ENCODE measurements at places on chromosomes 4 and X.

- no peak for DNase-seq
Observed at GRCh38 chr4:84937381-84937977, 29.0 kb downstream of the WDFY3 start.

DNA sequence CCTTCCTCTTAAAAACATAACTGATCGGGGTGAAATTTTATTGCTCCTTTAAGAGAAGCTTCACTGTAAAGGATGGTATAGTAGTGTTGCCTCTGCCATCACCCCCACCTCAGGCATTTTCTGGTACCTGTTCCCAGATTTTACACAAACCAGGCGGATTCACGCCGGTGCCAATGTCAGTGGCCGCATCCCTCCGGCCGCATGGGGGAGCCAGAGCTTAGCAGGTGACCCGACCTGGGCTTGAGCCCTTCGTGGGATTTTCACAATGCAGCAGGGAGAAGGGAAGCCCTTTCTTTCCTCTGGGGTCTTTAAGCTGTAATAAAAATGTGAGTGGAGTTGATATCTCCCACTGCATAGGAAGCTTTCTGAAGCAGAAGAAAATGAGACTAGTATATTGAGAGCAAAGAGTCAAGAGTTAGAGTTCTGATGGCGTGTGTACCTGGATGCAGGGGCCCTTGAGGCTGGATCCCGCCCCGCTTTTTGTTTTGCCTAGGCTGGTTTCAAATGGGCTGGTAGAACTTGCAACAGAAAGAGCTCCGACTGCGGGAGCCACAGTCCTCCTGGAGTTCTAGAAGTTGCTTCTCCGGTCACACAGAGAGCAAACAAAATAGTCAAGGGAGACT lies 59.4 kb downstream of the POLR2B start:
- DNase-seq: no peak

DNA sequence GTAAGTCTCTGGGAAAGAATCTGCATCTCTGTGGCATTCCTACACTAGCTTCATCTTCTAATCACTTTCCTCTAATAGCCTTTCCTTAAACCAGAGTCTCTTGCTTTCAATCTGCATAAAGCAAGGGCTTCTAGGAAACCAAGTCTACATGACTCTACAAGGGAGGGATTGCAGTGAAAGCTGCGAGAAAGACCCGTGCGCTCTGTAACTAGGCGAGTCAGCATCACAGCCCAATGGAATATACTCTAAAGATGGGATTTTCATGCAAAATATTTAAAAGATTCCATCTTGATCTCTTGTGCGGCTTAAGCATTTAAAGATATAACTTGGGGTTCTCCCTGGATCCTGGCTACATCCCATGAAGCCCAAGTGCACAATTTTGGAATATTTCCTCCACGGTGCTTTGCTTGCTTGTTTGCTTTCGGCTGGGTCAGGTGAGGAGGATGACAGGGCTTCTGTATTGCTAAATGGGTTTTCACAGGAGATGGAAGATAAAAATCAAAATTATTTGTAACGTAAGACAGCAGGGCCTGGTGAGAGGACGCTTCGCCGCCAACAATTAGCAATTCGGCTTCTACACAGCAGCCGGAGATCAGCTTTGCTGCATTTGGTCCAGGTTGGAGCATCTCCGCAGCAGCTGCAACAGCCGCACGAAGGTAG lies 687 bp upstream of the GRIA2 start:
- no peak for DNase-seq

- DNase-seq: no peak
Observed at GRCh38 chrX:23904096-23904495, 3.6 kb downstream of the APOO start.

DNA sequence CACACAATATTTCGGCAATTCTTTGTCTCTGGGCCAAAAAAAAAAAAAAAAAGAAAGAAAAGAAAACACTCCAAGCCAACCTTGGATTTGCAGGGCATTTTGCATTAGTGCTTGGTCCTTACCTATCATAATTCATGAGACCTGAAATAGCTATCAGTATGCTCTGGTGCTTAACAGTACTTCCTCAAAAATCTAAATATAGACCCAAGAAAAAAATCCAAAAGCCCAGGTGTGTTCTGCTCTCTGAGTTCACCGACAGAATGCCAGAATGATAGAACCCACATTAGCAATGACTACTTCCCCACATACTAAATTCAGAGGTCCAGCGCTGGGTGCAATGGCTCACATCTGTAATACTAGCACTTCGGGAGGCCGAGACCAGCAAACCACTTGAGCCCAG lies 42.9 kb downstream of the ABCG2 start:
- DNase-seq: no peak

GRCh38 chr4:38582889-38583470 lies 81.0 kb upstream of the KLF3 start:
- peak; percentile 42 for DNase-seq

DNA sequence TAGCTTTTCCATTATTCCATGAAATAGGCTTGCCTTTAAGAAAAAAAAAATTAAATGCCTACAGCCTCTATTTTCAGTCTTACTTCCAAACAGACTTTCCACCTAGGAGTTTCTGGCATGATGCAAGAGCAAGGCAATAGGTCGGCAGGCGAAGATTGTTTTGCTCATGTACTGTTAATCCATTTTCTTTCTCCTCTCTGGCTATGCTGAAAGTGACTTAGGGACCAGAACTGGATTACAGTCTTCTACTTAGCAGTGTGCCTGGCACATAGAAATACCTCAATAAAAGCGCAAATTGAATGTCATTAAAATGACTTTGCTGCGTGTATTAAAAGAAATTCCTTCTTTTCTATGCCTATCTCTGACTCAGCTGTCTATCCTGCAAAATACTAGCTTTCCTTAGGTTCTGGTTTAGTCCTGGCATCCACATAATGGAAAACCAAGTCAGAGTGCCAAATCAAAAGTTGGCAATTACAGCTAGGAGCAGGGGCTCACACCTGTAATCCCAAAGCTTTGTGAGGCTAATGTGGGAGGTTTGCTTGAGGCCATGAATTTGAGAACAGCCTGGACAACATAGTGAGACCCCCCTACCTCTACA lies 51.9 kb downstream of the CC2D2A start:
- DNase-seq: no peak

DNA sequence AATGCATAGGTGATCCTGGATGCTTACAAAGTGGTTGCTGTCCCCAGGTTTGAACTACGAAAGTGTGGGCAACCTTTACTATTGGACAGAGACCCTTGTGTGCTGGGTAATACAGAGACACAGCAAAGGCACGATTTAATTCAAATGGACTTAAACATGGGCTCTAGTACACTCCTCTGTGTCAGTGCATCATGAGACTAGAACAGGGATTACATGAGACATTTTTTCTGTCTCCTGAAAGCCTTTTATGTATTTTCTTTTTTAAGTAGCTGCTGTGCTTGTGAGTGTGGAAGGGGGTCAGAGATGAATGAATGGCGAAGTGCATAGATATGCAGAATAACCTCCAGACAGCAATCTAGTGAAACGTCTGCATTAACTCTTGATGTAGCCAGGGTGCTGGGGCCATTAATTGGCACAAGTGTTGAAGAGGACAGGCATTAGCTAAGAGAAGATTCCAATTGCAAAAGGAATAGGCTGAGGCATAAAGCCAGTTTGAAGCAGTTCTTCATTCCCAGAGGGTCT lies 218.4 kb downstream of the STIM2 start:
- no peak for DNase-seq

GRCh38 chr4:108980455-108981239 lies 217.8 kb upstream of the ETNPPL start:
- DNase-seq: no peak

- no peak for DNase-seq
Observed at GRCh38 chr4:150382028-150382427, 199.9 kb upstream of the MAB21L2 start.

- no peak for DNase-seq
Observed at GRCh38 chrX:16843208-16843909, 26.8 kb downstream of the RBBP7 start.

- no peak for DNase-seq
Observed at GRCh38 chr4:124633285-124633941, 79.1 kb downstream of the ANKRD50 start.

GRCh38 chr4:187516224-187516623 lies 479.3 kb upstream of the ZFP42 start:
- DNase-seq: no peak

DNA sequence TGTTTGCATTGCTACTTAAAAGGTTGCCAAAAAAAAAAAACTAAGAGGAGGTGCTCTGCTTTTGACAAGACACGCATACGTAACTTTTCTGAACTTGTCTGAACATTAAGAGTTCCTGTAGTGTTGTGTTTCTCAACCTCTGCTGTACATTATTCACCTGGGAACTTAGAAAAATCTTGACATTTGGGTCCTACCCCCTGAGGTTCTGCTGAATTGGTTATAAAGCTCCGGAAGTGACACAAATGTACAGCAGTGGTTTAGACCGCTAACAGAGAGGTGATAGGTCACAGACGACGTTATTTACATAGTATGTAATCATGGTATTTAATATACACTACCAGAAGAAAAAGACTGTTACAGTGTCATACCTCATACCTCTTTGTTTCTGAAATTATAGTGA lies 61.1 kb downstream of the CPEB2 start:
- DNase-seq: no peak

DNA sequence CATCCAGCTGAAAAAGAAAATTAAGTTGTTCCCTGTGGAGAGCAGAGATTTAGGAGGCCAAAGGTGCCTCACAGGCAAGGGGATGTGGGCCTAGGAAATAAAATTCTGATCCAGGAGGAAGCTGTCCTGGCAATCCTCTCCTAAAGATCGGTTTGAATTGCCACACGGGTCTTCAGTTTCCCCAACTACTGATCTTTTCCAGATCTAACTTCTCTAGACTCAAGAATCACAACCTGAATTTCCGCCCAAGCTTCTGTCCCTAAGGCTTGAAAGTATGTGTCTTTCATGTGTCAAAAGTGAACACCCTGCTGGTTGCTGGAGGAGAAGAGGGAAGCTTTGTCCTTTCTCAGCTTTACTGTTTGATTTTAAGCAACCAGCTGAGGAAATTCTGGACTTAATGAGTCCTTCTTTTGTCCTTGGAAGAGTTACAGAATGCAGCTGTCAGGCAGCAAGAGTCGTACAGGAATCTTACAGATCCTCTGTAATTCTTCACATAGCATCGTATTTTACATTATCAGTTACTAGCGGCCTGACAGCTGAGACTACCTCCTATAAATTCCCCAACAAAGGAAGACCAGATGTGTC lies 93.8 kb downstream of the INPP4B start:
- no peak for DNase-seq

DNA sequence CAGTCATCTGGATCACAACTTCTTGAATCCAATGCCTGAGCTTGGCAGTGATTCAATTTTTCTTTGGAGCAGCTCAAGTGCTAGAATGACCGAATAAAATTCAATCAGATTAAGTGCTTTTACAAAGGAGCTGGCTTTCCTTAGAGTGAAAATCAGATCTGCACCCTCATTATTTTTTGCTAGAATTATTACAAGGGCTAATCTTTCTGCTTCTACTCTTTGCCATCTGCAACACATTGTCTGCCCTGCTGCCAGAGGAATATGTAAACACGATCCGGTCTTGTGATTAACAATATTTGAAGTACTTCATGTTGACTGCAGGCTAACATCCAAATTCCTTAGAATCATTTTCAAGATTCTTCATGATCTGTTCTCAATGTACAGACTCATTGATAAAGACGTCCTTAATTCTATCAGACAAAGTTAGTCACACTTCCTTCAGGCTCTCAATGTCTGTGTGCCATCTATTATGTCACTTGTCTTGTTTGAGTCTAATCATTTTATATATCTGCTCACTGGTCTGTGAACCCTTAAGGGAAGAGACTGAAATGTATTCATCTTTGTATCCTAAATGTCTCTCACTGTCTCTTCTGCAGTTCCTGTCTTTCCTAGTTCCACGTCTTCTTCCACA lies 531.2 kb downstream of the GALNTL6 start:
- DNase-seq: no peak

DNA sequence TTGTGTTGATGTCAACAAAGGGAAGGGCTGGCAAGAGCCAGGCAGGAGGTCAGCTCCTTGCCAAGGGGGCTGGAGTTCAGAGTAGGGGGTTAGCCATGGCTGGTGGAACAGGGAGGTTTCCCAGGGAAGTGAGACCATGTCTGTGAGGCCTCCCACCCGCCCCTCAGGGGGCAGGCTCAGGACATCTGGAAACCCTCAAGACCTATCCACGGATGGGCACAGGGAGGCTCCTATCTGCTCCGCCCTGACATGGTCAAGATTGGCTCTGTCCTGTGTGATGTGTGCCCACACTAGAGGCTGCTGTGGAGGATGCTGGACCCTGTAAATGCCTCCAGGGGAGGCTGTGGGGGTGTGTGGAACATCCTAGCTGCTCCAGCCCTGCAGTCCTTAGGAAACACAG lies 8.0 kb upstream of the TMEM185A start:
- no peak for DNase-seq

DNA sequence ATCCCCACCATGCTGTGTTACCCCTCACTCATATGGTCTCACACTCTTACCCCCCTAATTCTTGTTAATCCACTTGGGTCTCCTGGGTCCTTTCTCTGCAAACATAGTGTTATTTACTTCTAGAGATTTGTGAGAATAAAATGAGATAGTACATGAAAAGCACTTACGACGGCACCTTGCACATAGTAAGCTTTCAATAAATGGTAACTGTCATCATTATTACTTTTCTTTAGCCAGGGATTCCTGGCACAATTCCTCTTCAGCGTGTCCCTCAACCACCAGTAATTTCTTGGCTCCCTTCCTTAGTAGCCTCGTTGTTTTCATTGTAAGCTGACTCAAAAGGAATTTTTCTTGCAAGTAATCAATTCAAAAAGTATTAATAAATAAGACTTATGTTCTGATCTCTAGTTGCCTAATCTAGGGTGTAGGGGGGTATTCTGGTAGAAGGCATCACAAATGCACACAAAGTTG lies 30.1 kb upstream of the RBMX start:
- DNase-seq: no peak

DNA sequence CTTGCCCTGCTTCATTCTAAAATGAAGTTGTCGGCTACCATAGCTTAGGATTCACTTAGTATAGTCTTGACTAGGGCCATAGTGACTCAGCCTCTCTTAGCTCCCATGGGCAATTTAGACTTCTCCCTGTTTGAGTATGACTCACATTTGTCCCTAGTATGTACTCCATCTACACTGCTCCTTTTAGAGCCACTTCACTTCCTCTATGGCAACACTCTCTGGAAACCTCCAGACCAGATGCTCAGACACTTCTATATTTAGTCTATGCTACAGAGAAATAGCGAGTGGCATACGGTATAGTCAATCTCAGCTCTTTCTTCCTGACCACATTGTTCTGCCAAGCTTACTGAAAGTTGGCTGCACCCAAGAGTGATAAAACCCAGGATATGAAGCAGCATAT lies 11.2 kb downstream of the MEPE start:
- DNase-seq: peak; percentile 4

- DNase-seq: no peak
Observed at GRCh38 chr4:11010624-11011023, 326.1 kb upstream of the CLNK start.

DNA sequence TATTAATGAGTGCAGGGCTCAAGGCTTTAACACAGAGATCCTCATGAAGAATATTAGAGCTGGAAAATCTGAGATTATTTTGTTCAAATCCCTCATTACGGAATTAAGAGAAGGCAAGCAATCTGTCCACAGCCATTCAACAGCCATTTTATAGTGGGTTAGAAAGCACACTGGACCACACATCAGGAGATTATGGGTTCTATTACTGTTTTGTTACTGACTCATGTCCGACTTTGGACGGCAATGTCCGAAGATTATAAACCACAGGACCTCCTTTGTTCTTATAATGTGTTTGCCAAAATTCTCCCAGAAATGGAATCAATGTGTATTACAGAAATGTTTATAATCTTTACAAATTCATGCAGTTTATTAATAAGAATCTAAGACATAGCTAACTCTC lies 8.1 kb downstream of the LAMTOR3 start:
- no peak for DNase-seq

GRCh38 chr4:5477613-5478012 lies 230.7 kb downstream of the EVC2 start:
- DNase-seq: no peak

GRCh38 chr4:158229768-158230167 lies 19.5 kb downstream of the TMEM144 start:
- DNase-seq: no peak

All from CD4-positive, alpha-beta T cell treated with Interleukin-4 for 4 hours (primary cell).